CD4-positive, alpha-beta T cell treated with Interleukin-6 at 100 ng/mL for 8 hours (primary cell): ENCODE measurements at places on chromosomes 5 and 9.

DNA sequence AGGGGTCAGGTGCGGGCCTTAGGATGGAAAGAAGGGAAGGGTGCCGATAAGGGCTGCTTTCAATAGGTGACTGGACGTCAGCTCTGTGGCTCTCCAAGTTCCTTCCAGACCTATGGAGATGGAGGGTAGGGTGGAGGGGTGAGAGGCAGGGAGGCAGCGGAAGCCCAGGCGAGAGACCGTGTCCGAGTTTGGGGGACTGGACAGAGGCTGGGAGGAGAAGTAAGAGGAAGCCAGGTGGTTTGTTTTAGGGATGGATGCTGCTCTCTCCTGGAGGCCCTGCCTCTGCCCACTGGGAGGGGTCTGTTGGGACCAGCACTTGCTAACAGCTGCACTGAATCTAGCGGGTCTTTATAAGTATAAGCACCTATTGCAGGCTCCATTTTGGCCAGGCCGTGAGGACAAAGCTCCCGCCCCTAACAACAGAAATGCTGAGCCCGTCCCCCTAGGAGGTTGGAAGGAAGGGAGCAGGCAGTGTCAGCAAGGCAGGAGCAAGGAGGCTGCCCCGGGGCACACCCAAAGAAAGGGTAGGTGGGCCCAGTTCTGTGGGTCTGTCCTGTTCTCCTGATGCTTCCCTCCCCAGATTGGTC is 167.5 kb downstream of the DAB2IP start:
- DNase-seq, result no peak

DNA sequence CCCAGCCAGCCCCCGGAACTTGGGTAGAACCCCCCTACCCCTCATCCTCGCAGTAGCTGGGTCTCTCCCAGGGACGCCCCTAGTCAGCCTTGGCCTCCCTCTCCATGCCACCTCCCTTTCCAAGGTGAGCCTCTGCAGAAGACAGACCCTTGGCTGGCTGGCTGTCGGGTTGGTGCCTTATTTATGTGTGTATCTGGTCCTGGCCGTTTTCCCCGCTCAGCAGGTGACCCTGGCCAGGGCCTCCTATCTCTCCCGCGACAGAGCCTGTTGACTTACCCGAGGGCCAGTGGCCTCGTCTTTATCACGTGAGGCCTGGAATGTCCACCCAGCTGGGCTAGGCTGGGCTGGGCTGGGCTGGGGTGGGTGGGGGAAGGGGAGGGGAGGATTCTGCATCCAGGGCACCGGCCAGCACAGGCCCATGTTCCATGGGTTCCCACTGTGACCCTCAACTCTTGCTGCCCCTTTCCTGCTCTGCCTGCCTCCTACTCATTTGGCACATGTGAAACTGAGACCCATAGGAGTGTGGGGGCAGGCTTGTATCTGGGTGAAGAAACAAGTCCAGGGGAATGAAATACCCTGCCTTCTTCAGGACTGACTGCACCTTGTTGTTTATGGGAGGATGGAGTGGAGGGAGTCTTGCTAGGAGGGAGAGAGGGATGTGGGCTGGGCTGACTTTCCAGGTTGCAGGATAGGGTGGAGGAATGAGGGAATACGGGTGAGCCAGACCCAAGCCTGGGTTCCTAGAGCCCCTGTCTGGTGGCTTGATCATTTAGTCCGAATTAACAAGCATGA is 3.1 kb downstream of the CXXC5 start:
- no peak for DNase-seq

DNA sequence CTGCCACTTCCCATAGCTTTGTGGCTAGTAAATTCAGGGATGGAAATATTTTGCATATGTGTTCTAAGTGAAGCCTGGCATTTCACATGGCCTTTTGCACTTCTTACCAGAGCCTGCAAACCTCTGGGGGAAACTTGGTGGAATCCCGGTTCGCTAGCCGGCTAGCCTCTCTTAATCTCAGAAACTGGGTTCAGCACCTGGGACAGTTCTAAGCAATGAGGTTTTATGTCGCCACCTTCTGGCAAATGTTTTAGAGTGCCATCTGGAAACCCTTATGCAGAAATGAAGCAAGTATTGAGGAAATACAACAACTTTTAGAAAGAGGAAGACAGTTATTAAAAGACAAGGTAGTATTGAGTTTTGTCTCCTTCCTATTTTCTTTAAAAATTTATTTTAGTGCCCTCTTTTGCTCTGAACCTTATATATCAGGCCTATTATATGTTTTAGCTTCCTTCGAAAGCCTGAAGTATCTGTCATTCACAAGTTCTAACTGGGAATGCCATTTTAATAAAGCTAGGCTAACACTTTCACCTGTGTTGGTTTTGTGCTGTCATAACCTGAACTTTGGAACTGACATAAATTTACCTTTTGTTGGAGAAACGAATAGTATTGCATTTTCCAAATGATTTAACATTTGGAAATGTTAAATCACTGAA is 963 bp upstream of the HTR1A start:
- DNase-seq, result no peak

DNA sequence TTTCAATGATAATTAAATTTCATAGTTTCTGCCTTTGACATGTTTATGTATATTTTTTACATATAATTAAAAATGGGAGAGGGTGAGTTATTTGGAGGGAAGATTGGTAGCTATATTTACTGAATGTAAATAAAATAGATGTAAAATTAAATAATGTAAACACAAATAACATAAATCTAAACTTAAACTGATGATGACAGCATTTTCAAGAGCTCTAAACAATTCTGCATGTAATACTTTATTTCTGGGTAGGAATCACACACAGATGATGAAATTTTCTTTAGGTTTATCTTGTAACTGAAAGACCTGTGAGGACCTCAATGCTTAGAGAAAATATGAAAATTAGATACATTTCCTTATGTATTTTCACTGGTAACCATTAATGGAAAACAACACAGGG is 42.2 kb upstream of the RIOK2 start:
- no peak for DNase-seq

DNA sequence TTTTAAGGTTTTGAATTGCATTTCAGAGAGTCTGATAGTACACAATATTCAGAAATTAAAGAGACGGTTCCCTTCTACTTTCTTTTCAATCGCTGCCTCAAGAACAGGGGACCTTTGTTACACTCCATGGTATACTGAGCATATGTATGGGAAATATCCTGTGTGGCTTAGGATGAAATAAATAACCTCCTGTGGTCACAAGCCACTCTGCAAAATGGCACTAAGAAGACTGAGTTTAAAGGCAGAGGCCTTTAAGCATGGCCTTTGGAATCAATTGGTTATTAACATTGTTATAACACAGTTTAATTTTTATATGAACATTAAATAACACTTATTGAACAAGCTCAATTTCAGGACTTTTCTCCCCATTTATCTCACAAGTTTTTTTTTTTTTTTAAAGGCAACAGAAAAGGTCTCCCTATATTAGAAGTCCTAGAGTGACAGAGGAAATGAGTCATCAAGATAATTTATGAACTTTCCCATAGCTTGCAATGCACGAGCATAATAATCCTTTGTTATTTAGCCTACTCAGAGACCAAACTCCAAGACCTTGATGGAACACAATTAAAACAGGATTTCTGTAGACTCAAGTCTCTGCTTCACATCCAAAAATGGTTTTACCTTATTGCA is 341.9 kb downstream of the TMEM167A start:
- no peak for DNase-seq

- DNase-seq, result no peak
Observed at GRCh38 chr5:112929336-112930081, 7.5 kb upstream of the REEP5 start.

- no peak for DNase-seq
Observed at GRCh38 chr5:88877826-88878225, 5.2 kb downstream of the MEF2C start.

DNA sequence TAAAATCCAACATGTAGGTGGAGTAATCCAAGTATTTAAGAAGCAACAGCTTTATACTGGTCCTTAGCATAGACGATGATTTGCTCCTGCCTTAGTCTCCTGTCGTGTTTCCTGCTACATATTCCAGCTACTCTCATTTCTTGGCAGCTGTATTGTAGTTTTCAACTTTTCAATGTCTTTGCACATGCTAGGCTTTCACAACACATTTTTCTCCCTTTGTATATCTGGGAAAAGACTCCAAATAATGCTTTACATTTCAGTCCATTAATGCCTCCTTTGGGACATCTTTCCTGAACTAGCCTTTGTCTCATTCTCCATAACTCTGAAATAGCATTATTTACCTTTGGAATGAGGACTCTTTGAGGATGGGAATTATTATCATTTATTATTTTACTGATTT is 508.0 kb downstream of the PTPRD start:
- DNase-seq, result no peak
